D341Med (cell line): ENCODE measurements at places on chromosomes 12 and 14.
A peak's percentile ranks its signal among the peaks of the same experiment; 100 is the strongest.

DNA sequence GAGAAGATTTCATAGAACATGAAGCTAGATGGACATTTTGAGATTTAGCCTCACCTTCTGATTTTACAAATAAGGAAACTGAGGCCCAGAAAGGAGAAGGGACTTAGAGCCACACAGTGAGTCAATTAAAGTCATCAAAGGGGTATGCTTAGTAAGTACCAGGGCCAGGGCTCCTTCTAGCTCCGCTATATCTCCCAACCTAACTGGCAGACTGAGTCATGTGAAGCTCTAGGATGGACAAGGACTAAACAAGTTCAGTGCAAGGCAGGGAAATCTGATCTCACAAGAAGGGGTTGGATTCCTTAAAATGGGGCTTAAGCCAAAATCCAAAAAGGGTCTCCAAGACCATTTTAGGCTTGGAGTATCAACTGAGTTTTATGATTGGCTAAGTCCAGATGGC lies 215.8 kb downstream of the PHLDA1 start:
- no peak for DNase-seq

GRCh38 chr12:102957339-102958050 lies at the start of gene ASCL1:
Gene ASCL1, plus strand, starts transcription at chr12:102957674. Its CDS starts 571 bp downstream, at chr12:102958245.
- DNase-seq, result peak; percentile 83

- DNase-seq, result no peak
Observed at GRCh38 chr14:81390696-81391095, 9.4 kb downstream of the STON2 start.

DNA sequence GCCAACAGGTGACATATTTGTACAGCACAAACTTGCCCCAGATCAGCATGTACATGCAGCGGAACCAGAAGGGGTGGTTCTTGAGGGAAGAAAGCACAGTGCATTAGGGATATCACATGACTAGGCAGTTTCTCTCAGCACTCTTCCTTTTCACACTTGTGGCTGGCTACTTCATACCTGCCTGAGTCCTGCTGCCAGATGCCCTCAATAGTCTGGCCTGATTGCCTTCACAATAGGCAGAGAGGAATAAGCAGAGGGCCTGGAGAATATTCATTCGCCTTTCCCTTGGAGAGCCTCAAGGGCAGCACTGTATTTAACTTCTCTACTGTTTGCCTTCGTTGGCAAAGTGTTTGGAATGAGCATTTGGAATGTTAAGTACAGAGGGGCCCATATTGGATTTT lies 7.9 kb downstream of the EMG1 start:
- no peak for DNase-seq

DNA sequence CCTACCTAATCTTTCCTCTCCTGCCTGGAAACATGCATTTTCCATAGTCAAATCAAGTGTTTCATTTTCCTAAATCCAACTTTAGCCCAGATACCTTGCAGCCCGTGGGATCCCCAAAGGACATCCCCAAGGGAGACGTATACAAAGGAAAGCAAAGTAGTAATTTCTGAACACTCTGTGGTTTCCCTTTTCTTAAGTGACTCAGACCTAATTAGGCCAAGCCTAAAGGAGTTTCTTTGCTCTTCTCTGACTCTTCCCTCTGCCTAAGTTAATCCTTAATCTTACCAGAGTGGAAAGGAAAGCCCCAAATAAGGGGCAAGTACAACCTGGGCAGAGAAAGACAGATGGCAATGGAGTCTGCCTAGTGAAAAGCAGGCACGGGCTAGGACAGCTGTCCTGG lies 250.3 kb downstream of the SPTSSA start:
- DNase-seq, result peak; percentile 41

DNA sequence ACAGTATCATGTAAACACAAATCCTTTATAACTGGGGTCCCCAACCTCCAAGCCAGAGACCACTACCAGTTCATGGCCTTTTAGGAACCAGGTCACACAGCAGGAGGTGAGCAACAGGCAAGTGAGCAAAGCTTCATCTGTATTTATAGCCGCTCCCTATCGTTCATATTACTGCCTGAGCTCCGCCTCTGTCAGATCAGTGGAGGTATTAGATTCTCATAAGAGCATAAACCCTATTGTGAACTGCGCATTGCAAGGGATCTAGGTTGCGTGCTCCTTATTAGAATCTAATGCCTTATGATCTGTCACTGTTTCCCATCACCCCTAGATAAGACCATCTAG lies 49.9 kb downstream of the LRP6 start:
- DNase-seq, result no peak

DNA sequence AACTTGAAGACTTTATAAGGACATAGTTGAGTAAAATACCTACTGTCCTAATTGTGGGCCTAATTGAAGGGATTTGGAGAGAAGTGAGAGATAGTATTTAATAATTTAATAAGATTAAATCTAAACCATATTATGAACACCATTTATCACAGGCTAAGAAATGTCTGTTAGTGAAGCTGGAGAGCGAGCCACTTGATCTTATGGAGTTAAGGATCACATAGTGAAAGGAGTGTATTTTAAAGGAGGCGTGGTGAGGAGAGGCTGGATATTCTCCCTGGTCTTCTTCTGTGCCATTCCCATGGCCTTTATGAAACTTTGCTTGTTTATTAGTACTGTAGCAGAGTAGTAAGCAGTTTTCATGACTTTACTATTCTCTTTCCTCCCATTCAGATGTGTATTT lies 172.4 kb downstream of the TRHDE start:
- no peak for DNase-seq

GRCh38 chr12:99170461-99170860 lies 477.1 kb upstream of the GARIN6 start:
- no peak for DNase-seq

DNA sequence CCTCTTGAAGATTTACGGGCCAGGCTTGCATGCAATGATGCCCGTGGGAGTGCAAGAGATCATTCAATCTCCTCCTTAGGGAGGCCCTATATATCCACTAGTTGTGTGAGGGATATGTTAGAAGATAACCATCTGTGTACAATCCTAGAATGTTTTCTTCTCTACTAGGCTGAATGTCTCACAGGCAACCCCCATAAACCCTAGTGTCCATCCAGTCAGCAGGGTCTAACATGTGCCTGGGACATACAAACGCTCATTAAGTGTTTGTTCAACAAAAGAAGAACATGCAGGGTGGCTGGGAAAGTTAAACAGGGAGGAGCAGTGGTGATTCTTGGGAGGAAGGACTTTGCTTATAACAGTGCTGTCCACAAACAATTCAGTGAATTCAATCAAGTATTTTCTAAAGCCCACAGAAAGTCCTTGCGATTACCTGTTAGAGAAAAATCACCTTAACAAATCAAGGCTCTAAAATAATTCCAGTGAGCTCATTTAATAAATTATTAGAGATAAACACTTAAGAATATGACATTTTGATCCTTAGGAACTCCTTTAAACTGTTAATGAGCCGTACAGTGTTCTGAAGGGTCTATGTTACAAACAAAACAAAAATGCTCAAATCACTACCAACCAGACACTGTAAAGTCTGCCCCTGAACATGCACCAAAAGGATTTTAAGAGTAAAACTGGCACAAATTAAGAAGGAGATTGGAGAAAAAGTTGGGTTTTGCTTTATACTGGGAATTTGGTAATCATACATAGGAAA lies 96.6 kb upstream of the FERMT2 start:
- no peak for DNase-seq

DNA sequence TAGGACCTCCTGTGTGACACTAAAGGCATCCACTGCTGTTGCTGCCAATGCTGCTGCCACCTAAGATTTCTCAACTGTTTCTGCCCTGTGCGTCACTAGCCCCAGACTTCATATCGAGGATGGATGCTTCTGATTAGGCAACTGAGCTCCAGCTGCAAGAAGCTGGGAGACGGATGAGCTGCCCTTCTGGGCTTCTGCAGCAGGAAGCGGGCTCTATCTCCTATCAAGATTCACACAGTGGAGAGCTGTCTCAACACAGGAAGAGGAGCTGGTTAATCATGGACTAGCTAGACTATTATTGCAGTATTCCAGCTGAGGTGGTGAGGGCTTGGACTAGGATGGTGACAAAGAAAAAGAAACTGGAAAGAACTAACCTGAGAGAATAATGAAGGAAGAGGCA lies 59.2 kb upstream of the PELI2 start:
- no peak for DNase-seq

DNA sequence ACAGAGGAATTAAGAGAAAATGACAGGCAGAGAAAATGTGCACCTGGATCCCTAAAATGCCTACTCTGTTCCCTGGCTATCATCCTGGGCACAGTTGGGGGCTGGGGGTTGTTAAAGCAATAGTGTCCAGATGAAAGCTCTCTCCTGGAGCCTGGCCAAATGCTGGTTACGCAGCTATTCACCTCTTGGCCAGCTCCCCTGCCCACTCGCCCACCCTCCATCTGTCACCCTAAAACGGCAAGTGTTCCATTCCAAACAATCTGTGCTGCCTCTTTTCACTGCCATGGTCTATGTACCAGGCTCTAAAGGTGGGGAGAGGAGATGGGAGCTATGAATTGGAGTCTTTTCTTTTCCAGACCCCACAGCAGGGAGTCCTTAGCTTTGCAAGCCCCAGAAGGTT lies 24.7 kb upstream of the NPFF start:
- DNase-seq, result no peak

DNA sequence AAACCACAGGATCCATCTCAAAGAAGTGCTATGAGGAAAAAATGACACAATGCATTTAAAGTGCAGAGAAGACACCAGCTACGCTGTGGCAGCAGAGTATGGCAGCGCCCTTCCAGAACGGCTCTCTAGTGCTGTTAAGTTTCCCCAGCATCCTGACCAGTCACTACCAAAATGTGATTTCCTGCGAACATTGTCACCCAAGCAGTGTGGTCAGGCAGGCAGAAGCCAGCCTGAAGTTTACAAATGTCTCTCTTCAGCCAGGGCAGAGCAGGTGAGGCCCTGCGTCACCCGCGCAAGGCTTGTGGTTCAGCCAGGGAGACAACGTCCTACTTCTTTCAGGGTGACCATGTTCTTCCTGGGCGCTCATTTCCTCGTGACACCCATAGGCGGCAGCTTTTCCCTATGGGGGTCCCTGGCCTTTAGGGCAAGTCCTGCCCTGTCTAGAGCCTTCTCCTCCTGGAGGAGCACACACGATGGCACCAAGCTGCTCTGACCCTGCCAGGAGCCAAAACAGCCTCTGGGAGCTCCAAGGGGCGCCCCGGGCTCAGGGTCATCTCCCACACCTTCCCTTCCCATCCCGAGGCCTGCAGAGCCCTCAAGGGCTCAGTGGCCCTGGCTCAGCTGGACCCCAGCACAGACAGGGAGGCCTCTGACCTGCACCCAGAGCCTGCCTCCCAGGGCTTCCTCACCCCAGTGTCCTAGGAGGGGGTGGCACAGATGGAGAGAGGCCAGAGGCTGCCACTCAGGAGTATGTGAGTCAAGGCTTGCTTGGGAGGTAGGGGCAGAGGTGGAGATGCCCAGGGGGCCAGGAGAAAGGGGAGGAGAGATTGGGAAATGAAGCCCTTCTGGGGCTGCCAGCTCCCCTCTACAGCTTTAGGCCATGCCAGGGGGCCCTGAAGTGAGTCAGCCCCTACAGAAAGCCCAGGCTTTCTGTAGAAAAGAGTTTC lies 41.9 kb downstream of the PSMA6 start:
- DNase-seq, result peak; percentile 24

DNA sequence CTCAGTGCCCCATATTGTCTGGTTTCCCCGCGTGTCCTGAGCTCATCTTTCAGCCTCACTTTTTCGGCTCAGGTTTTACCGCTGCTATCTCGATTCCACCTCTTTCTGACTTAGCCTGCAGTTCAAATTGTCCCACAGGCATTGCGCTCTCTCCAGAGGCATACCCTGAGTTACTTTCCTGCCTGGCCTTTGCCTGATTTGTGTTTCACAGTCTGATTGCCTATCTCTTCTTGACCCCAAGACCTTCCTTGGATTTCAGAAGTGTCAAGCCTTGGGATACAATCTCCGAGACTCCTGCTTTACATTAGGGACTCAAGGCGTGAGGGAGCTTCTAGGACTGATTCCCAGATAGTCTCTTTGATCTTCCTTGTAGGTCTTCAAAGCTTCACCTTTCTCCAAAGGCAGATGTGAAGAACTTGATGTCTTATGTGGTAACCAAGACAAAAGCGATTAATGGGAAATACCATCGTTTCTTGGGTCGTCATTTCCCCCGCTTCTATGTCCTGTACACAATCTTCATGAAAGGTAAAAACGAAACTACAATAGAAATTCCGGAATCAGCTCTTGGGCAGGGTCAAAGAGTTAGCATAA lies 629 bp downstream of the LETMD1 start:
- DNase-seq, result no peak

- no peak for DNase-seq
Observed at GRCh38 chr12:2834581-2835491, at the start of gene NRIP2. Gene NRIP2, minus strand, starts transcription at chr12:2835035. Its CDS starts 52 bp downstream, at chr12:2834983.

- DNase-seq, result no peak
Observed at GRCh38 chr12:7512553-7512952, 9.0 kb upstream of the CD163 start.

GRCh38 chr14:92934196-92935085 lies 11.5 kb downstream of the CHGA start:
- DNase-seq, result no peak

- DNase-seq, result no peak
Observed at GRCh38 chr12:46958053-46958452, 121.4 kb upstream of the PCED1B start.

DNA sequence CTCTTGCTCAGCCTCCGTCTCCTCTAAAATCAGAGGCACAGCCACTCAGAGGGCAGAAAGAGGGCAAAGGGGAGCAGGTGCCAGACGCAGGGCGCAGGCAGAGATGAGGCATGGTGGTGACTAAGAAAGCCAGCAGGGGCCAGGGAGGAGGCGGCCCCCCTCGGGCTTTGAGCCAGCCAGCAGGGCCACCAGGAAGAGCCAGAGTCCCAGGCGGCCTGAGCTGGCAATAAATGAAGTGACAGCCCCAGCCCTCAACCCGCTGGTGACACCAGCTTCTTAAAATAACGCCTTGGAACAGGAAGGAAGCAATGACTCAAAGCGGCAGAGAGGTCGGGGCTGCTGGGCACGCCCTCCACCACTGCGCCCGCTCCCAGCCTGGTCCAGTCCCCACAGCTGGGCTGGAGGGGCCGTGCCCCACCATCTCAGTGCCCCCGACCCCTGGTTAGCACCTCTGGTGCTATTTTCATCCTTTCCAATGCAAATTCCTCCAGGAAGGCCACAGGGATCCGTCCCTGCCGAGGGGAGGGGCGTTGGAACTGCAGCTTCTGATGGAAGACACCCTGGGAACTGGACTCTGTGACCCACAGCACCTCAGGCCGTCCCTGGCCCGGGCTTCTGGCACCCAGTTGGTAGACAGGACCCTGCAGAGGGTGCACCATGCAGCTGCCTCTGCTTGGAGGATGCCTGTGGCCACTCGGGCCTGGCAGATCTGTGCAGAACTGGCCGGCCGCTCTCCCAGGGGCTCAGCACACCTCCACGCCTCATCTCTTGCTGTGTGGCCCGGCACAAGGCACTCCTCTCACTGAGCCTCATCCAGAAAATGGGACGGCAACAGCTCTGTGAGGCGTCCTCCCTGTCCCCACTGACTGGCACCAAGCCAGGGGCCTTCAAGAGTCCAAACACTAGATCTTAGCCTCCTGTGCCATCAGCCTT lies 113.7 kb downstream of the NCOR2 start:
- peak; percentile 61 for DNase-seq

- DNase-seq, result no peak
Observed at GRCh38 chr14:95182379-95182778, 25.1 kb upstream of the DICER1 start.
